ENCODE measurements at places on chromosomes 4 and X.

DNA sequence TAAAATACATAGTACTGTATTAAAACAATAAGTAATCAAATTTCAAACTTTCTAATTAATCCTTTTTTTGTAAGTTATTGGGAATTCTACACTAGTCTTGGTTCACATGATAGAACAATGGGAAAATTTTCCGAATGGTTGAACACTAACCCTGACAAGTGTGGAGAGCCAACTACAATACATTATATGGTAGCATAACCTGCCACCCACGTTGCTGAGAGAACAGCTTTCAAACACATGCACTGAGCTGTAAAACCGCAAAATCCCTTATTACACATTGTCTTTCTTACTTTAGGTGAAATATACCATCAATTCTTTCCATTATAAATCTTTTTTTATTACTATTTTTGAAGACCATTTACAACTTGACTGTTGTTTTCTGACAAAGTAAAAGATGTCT is 54.7 kb downstream of the ANAPC10 start:
- no peak for DNase-seq

- DNase-seq: no peak
Observed at GRCh38 chrX:130300010-130300282, 31.2 kb upstream of the ZNF280C start.

DNA sequence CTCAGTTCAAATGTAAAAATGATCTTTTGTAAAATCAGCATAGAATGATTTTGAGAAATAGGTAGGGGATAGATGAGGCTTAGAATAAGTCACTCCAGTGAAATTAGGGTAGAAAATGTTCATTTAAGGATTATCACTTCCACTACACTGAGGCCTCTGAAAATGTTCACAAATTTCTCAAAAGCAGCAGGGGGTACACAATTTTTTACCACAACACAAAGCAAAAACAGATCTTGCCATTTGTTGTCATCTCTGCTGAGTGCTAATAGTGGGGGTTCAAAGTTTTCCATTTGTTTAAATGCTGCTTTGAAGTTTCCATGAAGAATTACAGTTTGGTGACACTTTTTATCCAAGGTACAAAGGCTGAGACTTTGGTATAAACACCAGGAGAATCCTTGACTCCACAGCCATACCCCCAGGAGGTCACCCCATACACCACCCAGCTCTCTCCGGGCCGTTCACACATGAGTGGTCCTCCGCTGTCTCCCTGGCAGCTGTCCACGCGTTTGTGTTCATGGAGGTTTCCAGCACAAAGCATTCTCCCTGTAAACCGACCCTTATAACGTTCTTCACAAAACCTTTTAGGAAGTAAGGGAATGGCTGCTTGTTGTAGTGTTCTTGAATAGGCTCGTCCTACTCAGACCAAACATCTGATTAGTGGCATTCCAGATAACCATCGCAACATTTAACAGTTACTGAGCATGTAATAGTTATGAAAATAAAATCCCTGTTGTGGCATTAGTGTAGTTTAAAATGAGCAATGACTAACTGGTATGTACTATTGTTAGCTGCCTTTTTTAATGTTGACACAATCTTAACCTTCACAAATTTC is 71.0 kb downstream of the PRSS12 start:
- peak; percentile 57 for DNase-seq

DNA sequence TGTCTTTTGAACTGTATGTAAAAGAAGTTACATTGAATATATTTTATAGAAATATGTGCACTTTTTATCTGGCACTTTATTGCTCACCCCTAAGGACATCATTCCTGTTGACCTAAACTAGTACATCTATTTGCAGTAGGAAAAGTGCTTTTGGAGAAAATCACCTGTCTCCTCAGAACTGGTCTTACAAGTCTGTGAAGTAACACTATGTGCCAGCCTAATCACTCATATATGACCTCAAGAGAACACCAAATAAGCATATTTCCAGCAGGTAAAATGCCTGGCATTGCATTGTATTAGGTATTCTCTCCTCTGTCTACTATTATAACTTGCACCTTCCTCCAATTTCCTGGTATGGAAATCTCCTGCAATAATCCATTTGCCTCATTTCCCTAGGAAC is 4.0 kb upstream of the GASK1B start:
- no peak for DNase-seq

- peak; percentile 60 for DNase-seq
Observed at GRCh38 chrX:70452143-70452733, 7.6 kb downstream of the DLG3 start.

DNA sequence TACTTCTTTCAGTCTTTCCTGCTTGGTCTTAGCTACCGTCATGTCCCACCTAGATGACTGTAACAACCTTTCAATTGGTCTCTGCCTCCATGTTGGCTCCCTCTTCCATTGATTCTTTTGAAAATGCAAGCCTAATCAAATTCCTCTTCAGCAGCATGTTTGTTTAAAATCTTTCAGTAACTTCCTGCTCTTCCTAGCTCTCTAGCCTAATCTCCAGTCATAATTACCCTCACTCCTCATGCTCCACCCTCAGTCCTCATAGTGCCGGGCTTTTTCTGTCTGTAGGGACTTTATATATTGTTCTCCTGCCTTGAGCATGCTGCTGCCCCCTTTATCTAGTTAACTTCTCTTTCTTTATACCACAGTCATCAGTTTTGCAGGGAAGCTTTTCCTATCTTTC is 12.1 kb downstream of the SNX25 start:
- no peak for DNase-seq

DNA sequence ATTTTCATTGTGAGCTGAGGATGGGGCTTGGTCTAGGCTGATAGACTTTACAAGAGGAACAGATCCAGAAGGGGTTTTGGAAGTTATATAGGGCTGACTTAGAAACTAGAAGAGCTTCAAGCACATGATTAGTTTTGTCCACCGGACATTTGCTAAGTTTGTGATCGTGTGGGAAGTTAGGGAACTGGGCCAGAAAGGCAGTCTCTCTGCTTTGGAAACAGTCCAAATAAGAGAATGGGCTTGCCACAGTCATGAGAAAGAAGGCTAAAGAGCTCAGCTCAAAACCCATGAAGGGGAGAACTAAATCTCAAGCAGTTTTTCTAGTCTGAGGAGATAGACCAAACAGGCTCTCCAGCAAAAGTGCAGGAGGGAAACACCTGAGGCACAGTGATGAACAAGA is 67.8 kb downstream of the ZNF674 start:
- no peak for DNase-seq

DNA sequence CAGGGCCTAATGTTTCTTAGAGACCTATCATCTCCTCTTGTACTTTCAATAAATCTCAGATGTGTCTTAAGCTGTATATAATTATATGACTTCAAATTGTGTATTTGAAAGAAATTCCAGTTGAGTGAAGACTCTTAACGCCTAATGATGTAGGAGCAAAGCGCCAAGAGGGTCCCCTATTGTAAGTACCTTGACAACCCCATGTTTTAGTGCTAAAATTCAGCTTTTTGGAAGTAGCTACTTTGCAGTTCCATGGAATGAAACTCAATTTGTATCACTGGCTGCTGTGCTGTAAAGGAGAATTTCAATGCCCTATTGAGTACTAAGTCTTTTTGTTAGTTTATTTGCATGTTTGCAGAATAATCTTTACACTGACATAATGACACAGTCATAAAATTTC is 1826.6 kb upstream of the AGA start:
- no peak for DNase-seq

DNA sequence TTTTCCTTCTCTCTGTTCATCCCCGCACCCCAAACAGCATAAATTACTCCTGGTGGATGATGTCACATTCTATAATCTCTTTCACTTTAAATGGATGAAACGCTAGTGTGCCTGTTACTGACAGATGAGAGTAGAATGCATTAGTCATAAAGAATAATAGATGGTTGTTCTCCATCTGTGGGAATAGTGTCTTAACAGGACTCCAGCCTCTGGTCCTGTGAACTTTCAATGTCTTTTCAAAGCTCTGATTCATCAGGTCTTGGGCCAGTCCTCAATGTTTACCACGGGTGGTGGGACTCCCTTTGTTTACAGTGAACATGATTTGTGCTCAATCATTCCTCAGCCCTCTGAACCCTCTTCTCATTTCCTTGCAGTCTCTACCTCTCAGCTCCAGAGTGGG is 182.6 kb downstream of the GABRB1 start:
- no peak for DNase-seq

GRCh38 chr4:108417923-108418322 is 202.5 kb upstream of the RPL34 start:
- no peak for DNase-seq
